ENCODE measurements at places on chromosomes 16 and 17.
A peak's percentile ranks its signal among the peaks of the same experiment; 100 is the strongest.

DNA sequence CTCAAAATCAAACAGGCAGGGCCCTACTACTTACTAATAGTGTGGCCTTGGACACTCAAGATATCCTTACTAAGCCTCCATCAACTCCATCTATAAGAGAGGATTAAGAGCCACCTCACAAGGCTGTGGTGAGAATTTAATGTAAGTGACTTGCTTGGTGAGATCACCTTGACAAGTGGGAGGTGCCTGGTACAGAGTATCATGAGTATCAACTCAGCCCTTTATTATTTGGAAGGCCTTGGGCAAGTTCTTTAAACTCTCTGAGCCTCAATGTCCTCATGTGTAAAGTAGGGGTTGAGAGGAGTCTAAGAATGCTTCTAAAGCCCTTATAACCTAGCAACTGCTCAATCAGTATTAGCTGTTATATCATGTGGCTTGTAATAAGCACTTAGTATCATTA is 15.0 kb downstream of the THUMPD1 start:
- H3K27me3 ChIP-seq: no peaks in the 10 kb centered on the region
- DNase-seq: no peak
- no peaks in the 10 kb centered on the region for H3K36me3 ChIP-seq
- H3K4me1 ChIP-seq: no peaks in the 10 kb centered on the region
- H3K4me3 ChIP-seq: no peak overlapping the region

DNA sequence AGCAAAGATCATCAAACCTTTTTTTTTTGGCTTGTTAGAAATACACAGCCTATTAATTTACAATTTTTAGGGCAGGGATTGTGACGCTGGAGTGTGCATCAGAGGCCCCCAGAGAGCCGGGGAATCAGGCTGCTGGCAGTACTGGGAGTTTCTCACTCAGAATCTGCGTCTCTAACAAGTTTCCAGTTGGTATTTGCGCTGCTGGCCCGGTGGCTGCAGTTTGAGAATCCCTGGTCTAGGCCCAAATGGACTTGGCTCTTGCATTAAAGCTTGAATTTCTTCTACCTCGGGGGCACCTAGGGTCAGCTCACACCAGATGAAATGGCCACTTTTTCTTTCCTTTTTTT is 150.9 kb upstream of the CIBAR2 start:
- H3K4me3 ChIP-seq: no peak overlapping the region
- H3K4me1 ChIP-seq: no peaks in the 10 kb centered on the region
- no peaks in the 10 kb centered on the region for H3K36me3 ChIP-seq
- no peak for DNase-seq
- H3K27me3 ChIP-seq: no peaks in the 10 kb centered on the region
- no peak overlapping the region for H3K27ac ChIP-seq

GRCh38 chr17:47687748-47688147 is 6.2 kb upstream of the TBKBP1 start:
- H3K27me3 ChIP-seq: no peaks in the 10 kb centered on the region
- no peak for DNase-seq
- H3K4me3 ChIP-seq: no peak overlapping the region
- H3K4me1 ChIP-seq: peaks cover 9% of the 10 kb centered on the region

- H3K36me3 ChIP-seq: no peaks in the 10 kb centered on the region
- H3K27ac ChIP-seq: no peak overlapping the region
- no peaks in the 10 kb centered on the region for H3K27me3 ChIP-seq
- peaks cover 32% of the 10 kb centered on the region for H3K4me1 ChIP-seq
Measured at GRCh38 chr16:48317614-48318315, 67.4 kb downstream of the SIAH1 start.

DNA sequence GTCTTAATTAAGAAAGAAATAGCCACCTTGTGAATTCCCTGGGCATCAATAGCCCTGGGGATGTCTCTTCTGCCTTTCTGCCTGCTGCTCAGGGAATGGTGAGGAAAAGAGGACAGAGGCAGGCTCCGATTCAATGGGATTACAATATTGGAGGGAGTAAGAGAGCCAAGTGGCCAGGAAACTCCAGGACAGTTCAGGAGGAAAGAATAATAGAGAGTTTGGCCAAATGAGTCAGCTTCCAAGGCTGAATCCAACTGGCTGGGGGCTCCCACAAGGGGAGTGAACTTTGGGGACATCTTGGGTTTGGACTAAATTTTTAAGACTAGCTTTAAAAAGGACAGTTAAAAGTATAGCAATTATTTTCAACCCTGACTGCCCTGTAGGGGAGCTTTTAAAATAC is 235.8 kb upstream of the ASIC2 start:
- no peak overlapping the region for H3K27ac ChIP-seq
- no peak overlapping the region for H3K4me3 ChIP-seq
- H3K27me3 ChIP-seq: no peaks in the 10 kb centered on the region
- no peak for DNase-seq
- H3K4me1 ChIP-seq: no peaks in the 10 kb centered on the region
- no peaks in the 10 kb centered on the region for H3K36me3 ChIP-seq

- no peak overlapping the region for H3K27ac ChIP-seq
- DNase-seq: no peak
- no peaks in the 10 kb centered on the region for H3K36me3 ChIP-seq
- no peak overlapping the region for H3K4me3 ChIP-seq
- H3K4me1 ChIP-seq: no peaks in the 10 kb centered on the region
Measured at GRCh38 chr17:62781831-62782251, 26.3 kb downstream of the MARCHF10 start.

DNA sequence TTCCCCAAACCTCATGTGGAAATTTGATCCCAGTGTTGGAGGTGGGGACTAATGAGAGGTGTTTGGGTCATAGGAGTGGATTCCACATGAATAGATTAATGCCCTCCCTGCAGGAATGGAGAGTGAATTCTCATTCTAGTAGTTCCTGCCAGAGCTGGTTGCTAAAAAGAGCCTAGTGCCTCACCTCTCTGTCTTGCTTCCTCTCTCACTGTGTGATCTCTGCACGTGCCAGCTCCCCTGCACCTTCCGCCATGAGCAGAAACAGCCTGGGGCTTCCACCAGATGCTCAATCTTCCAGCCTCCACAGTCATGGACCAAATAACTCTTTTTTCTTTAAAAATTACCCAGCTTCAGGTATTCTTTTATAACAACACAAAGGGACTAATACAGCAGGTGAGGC is 72.9 kb upstream of the CLEC3A start:
- H3K27ac ChIP-seq: no peak overlapping the region
- DNase-seq: no peak
- H3K36me3 ChIP-seq: no peaks in the 10 kb centered on the region
- H3K27me3 ChIP-seq: no peaks in the 10 kb centered on the region
- no peaks in the 10 kb centered on the region for H3K4me1 ChIP-seq
- no peak overlapping the region for H3K4me3 ChIP-seq

- H3K27me3 ChIP-seq: no peaks in the 10 kb centered on the region
- no peaks in the 10 kb centered on the region for H3K4me1 ChIP-seq
- peaks cover 4% of the 10 kb centered on the region for H3K36me3 ChIP-seq
- no peak for DNase-seq
- H3K4me3 ChIP-seq: no peak overlapping the region
Measured at GRCh38 chr17:28864991-28865849, 10.4 kb downstream of the ERAL1 start.

GRCh38 chr16:53654946-53655345 is 48.7 kb downstream of the RPGRIP1L start:
- no peak for DNase-seq
- no peak overlapping the region for H3K4me3 ChIP-seq
- no peak overlapping the region for H3K27ac ChIP-seq
- no peaks in the 10 kb centered on the region for H3K36me3 ChIP-seq
- no peaks in the 10 kb centered on the region for H3K4me1 ChIP-seq

DNA sequence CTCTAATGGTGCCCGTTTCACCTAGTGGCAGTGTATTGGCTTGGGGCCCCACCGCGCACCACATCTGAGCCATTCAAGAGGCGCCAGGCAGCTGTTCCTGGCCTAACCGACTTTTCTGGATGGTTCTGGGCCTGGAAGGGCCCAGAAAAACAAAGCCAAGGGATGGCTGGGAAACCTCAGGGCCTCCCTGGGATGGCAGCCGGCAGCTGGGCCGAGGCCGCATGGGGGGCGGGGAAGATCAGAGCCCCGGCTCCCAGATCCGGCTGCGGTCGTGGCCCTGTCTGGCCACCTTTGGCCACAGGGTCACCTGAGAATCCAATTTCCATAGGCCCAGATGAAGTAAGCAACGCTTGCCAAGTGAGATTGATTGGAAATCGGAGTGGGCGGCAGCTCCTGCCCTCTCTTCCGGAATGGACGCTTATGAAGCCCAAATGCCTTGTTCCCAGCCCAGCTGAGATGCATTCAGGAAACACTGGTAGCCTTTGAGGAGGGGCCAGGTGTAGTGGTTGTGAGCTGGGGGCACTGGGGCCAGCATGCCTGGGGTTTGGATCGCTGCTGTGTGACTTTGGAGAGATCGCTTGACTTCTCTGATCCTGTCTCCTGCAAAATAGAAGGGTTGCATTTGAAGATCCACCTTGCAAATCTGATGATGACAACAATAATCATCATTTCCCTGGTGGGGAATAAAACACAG is 163.8 kb upstream of the GSE1 start:
- H3K27me3 ChIP-seq: no peaks in the 10 kb centered on the region
- DNase-seq: no peak
- H3K36me3 ChIP-seq: no peaks in the 10 kb centered on the region
- H3K27ac ChIP-seq: no peak overlapping the region

DNA sequence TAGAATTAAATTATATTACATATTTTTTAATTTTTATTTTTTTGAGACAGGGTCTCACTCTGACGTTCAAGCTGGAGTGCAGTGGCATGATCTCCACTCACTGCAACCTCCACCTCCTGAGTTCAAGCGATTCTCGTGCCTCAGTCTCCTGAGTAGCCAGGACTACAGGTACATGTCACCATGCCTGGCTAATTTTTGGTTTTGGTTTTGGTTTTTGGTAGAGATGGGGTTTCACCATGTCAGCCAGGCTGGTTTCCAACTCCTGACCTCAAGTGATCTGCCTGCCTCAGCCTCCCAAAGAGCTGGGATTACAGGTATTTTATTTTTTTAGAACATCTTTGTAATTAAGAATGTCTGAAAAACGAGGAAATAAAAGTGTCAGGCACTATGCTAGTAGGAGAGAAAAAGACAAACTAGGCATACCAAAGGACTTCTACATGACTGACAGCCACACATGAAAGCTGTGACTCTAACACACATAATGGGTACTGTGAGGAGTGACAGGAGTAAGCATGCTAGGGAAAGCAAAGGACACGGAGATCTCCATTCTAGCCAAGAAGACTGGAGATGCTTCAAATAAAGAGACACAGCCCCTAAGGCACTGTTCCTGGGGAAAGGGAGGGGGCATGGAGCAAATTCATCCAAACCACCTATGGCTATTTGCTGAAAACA is 7.3 kb downstream of the GNA13 start:
- H3K4me1 ChIP-seq: peaks cover 96% of the 10 kb centered on the region
- H3K4me3 ChIP-seq: no peak overlapping the region
- H3K27me3 ChIP-seq: no peaks in the 10 kb centered on the region
- no peak for DNase-seq

DNA sequence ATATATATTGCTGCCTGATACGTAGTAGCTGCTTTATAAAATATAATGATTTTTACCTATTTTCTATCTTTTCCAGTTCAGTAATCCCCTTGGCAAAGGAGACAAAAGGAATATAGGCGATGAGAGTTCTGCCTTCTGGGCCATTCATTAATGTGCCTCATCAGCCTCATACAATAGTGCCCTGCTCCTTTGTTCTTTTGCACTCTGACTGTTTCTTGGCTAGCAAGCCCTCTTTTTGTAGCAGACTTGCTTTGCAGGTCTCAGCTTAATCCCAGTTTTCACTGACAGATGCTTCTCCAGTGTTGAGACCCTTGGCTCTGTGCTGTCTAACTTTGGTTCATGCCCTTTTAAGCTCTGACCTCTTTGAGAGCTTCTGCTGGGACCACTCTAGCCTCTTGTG is 10.4 kb downstream of the HSD17B2 start:
- H3K4me1 ChIP-seq: no peaks in the 10 kb centered on the region
- H3K4me3 ChIP-seq: no peak overlapping the region
- H3K36me3 ChIP-seq: no peaks in the 10 kb centered on the region
- no peak for DNase-seq
- H3K27ac ChIP-seq: no peak overlapping the region

DNA sequence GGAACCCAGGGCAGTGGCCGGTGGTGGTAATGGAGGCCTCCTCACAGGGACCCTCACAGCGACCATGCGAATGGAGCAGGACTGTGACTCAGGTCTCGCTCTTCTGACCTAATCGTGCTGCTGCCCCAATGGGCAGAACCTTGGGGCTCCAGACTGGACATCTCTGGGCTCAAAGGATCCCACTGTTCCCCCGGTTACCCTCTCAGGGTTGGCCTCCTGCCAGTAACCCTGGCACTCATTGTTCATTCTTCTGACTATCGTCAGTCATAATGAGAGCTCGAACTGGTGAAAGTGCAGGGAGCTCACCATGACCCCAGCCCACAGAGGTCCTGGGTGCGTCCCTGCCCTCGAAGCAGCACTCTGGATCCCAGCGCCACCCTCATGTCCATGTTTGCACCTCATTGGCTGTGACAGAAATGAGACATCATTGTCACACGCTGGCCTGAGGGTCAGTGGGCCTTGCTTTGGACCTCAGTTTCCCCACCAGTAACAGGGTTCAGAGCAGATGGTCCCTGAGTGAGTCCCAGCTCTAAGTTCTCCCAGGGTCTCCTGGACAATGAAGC is 4.0 kb upstream of the NPRL3 start:
- no peaks in the 10 kb centered on the region for H3K36me3 ChIP-seq
- no peaks in the 10 kb centered on the region for H3K27me3 ChIP-seq
- H3K4me1 ChIP-seq: peaks cover 5% of the 10 kb centered on the region
- no peak for DNase-seq

- H3K36me3 ChIP-seq: peaks cover 14% of the 10 kb centered on the region
- H3K4me3 ChIP-seq: peak overlapping the region; percentile 73
- peak overlapping the region; percentile 81 for H3K27ac ChIP-seq
- DNase-seq: no peak
Measured at GRCh38 chr16:8798174-8798527, 512 bp downstream of the PMM2 start.

GRCh38 chr17:69286257-69286656 is 40.7 kb downstream of the ABCA5 start:
- DNase-seq: no peak
- no peaks in the 10 kb centered on the region for H3K27me3 ChIP-seq
- peaks cover 16% of the 10 kb centered on the region for H3K36me3 ChIP-seq
- no peaks in the 10 kb centered on the region for H3K4me1 ChIP-seq
- no peak overlapping the region for H3K27ac ChIP-seq

DNA sequence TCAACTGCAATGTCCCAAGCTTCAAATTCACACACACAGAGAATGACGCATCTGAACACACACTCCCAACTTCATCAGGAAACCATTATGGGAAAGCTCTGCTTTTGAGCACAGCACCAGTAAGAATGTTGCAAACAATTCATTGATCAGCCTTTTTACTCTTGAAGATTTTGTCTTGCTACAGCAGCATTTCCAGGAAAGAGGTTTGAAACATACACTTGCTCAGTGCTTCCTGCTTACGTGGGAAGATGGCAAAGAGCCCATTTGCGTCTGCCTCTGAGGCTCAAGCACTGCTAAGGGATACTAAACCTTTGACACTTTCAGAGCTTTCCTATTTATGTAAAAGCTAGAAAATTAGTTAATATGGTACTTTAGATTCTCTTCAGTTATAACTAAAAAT is 77.2 kb upstream of the MON1B start:
- no peak overlapping the region for H3K4me3 ChIP-seq
- H3K27me3 ChIP-seq: no peaks in the 10 kb centered on the region
- H3K4me1 ChIP-seq: no peaks in the 10 kb centered on the region
- no peaks in the 10 kb centered on the region for H3K36me3 ChIP-seq
- no peak overlapping the region for H3K27ac ChIP-seq
- DNase-seq: no peak
